ENCODE measurements at places on chromosomes 5 and 9. TPM values are rescaled to one million over a fixed set of nuclear protein-coding genes. Genes with fewer than 3 reads are reported as not detected.

GRCh38 chr5:177304392-177305119, 957 bp downstream of the PRELID1 start:
- no peak for DNase-seq
- H3K36me3 ChIP-seq = peaks cover 47% of the 10 kb centered on the region
- H3K4me3 ChIP-seq = peak overlapping the region; percentile 99
- H3K4me1 ChIP-seq = peaks cover 20% of the 10 kb centered on the region

DNA sequence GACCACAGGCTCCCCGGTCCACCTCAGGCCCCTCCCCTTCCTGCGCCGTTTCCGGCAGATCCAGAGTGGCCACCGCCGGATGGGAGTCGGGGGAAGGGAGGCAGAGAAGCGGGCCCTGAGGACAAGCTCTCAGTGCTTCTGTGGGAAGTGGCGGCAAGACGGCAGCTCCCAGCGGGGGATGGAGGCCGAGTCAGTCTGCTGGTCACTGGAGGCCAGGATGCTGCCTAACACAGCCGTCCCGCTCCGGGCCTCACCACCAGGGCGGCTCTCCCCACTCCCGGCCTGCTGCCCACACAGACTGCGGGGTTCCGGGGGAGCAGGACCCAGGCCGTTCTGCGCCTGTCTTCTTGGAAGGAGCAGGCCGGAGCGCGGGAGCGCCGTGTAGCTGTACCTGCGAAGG, 31.4 kb downstream of the FXN start:
- no peaks in the 10 kb centered on the region for H3K27me3 ChIP-seq
- H3K4me1 ChIP-seq = no peaks in the 10 kb centered on the region
- no peak overlapping the region for H3K27ac ChIP-seq
- H3K36me3 ChIP-seq = peaks cover 35% of the 10 kb centered on the region
- no peak overlapping the region for H3K4me3 ChIP-seq
- peak; percentile 74 for DNase-seq

DNA sequence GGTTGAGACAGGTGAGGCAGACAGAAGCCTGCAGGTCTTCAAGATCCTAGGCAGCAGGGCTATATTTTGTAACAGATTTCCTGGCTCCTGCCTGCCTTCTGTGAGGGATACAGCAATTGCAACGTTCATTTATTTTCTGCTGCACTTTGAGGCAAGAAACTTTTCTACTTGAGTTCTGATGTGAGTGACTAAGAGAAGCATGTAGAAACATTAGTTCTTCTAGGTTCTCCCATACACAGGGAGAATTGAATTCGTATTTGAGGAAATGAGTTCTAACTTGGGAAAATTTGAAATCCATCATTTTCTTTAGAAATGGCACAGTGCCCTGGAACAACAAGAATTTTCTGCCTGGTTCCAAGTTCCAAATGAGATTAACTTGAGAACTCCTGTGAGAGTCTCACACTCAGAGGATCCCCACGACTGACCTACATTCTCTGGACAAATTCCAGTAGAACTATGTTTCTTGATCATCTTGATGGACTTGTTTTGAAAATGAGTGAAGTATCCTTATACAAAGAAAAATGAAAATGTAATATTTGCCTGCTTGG, 15.0 kb downstream of the MAMDC2 start:
- DNase-seq = no peak
- H3K4me3 ChIP-seq = no peak overlapping the region
- no peaks in the 10 kb centered on the region for H3K36me3 ChIP-seq
- H3K27me3 ChIP-seq = no peaks in the 10 kb centered on the region
- H3K27ac ChIP-seq = no peak overlapping the region
- no peaks in the 10 kb centered on the region for H3K4me1 ChIP-seq

The KCTD16 gene
- 0.29 TPM for total RNA-seq

DNA sequence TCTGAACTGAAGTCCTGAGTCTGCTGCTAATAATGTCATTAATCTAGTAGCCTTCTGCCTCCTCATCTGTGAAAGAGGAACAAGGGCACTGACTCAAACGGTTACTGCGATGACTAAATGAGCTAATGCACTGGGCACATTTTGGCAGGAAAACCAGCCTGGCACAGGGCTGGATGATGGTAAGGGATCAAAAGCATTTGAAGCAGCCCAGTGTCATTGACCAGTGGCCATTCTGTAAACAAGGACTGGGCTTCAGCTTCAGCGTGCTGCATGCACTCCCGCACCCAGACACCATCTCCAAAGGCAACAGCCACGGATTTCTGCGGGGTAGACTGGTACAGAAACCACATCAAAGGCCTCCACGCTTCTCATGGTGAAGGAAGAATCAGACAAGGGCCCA, 8.0 kb downstream of the GCNT4 start:
- no peak for DNase-seq
- H3K4me1 ChIP-seq = no peaks in the 10 kb centered on the region
- peaks cover 10% of the 10 kb centered on the region for H3K36me3 ChIP-seq
- no peaks in the 10 kb centered on the region for H3K27me3 ChIP-seq
- no peak overlapping the region for H3K4me3 ChIP-seq

- H3K27ac ChIP-seq = no peak overlapping the region
- H3K27me3 ChIP-seq = no peaks in the 10 kb centered on the region
- no peak for DNase-seq
- no peaks in the 10 kb centered on the region for H3K36me3 ChIP-seq
- H3K4me3 ChIP-seq = no peak overlapping the region
Measured at GRCh38 chr9:20315677-20316076, 306.6 kb downstream of the MLLT3 start.

All from endodermal cell (in vitro differentiated cells).